CD4-positive, alpha-beta T cell treated with Interleukin-10 for 1 hour (primary cell): ENCODE measurements at places on chromosomes 6 and 20.

DNA sequence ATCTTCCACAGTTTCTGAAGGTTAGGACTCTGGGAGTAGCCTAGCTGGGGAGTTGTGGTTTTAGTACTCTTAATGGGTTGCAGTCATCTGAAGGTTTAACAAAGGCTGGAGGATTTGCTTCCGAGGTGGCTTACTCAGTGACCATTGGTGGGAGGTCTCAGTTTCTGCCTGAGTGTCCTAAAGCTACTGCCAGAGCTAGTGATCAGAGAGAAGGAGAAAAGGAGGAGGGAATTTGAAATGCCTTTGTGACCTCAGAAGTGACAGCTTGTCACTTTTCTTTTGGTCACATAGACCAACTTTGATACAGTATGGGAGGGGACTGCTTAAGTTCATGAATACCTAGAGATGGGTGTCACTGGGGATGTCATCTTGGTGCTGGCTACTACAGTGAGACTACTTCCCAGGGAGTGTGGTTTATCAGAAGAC is 41.3 kb downstream of the NCOA3 start:
- no peak for DNase-seq

GRCh38 chr6:1619098-1619672 is 9.5 kb downstream of the FOXC1 start:
- DNase-seq, result no peak

DNA sequence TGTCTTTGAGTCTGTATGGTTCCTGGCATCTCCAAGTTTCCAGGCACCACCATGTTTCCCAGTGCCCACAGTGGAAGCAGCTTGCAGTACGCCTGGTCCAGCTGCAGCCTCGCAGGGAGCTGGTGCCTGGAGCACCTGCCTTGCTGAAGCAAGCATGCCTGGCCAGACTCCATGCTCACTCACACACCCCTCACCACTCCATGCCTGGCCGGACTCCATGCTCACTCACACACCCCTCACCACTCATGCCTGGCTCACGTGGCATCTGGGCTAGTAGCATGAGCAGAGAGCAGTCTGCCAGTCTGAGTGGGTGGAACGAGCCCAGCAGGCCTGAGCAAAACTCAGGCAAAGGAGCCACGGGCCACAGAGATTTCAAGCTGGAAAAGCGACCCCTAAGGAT is 214.3 kb downstream of the TFAP2C start:
- no peak for DNase-seq

DNA sequence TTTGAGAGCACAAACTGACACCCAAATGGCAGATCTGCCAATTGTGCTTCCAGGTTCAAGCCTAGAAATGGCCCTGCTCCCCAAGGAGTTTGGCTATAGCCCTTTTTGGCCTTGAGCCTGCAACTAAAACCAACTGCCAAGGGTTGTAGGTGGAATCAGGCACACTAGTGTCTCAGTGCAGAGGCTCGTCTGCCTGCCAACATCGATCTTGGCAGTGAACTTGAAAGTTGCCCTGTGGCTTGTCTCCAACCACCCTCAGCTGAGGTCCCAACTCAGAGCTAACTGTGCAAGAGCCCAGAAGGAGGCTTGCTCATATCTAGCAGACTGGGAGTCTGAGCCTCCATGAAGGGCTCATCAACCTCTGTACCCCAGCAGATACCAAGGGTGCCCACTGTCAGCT is 92.7 kb upstream of the GLP1R start:
- DNase-seq, result no peak
